ENCODE measurements at places on chromosomes 3 and 15. TPM values are rescaled to one million over a fixed set of nuclear protein-coding genes. Genes with fewer than 3 reads are reported as not detected.

The SLC30A4 gene
- 0.59 TPM for polyA plus RNA-seq

- DNase-seq: no peak
These were observed 16.1 kb upstream of the LYSMD4 start for GRCh38 chr15:99749386-99749785.

- peak; percentile 72 for DNase-seq
These were observed 28.1 kb upstream of the CNBP start for GRCh38 chr3:129211772-129212171.

DNA sequence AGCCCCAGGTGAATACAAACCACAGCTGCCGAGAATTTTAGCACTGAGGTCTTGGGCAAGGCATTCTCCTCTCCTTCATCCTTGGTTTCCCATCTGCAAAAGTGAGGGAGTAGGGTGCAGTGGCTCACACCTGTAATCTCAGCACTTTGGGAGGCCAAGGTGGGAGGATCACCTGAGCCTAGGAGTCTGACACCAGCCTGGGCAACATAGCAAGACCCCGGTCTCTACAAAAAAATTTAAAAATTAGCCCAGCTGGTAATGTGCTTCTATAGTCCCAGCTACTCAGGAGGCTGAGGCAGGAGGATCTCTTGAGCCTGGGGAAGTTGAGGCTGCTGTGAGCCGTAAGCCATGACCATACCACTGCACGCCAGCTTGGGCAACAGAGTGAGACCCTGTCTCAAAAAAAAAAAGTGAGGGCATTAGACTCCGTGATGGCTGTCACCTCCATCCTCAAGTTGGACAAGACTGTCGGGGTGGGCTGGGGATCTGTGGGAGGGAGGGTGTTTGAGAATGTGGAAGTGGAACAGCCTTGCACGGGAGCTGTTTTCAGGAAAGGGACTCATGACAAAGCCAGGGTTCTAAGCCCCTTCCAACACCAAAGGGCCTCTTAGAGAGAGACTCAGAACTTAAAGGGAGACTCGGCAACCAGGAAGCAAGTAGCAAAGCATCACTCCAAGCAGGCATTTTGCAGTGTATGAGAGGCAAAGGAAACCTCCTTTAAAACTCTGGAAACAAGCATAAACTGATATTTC, 46.0 kb upstream of the FURIN start:
- no peak for DNase-seq

DNA sequence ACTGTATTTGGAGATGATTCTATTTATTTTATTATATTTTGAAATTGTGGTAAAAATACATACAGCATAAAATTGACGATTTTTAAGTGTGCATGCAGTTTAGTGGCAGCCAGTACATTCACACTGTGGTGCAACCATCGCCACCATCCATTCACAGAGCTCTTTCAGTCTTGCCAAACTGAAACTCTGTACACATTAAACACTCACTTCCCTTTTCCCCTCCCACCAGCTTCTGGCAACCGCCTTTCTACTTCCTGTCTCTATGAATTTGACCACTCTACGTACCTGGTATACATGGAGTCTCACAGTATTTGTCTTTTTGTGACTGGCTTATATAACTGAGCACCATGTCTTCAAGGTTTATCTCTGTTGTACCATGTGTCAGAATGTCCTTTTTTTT, 303.3 kb upstream of the ATP10A start:
- no peak for DNase-seq

DNA sequence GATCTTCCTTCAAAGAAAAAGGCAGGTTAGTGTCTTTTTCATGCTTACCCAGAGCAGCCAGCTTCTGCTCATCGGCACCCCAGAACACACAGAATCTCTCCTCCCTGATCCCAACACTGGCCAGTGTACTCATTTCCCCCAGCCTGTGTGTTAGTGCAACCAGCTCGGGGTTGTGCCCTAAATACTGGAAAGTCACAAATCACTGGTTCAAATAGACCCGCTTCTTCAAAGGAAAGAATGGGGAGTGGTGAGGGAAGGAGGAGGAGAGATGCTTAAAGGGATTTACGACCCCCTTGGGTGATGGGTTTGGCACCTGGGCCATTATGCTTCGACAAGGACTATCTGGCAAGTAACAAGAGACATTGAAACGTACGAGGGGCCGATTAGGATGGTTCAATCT, 114.0 kb downstream of the FOXB1 start:
- DNase-seq: no peak

- DNase-seq: no peak
These were observed 1.5 kb downstream of the NTRK3 start for GRCh38 chr15:88255087-88255483.

DNA sequence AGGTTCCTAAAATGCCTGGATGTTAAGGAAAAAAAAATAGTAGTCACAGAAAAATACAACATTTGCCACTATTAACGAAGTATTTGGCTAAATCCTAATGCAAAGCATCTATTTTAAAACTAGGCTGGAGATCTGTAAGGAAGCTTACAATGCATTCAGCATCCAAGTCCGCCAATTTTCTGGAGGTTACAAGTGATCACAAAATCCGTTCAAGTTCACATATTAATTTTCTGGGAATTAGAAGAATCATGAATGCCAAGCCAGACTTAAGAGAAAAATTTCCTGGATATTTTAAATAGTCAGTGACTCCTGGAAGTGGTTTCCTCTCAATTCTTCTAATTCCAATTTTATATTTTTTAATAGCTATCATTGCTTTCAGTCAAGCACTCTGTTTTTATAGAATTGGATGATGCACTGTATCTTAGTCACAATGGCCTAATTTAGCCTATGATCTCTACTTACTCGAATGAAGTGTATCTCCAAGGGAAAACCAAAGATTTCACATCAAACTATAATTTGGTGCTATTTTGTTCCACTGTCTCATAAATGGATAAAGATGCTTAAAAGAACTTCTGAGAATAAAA, 60.4 kb downstream of the P3H2 start:
- DNase-seq: no peak

DNA sequence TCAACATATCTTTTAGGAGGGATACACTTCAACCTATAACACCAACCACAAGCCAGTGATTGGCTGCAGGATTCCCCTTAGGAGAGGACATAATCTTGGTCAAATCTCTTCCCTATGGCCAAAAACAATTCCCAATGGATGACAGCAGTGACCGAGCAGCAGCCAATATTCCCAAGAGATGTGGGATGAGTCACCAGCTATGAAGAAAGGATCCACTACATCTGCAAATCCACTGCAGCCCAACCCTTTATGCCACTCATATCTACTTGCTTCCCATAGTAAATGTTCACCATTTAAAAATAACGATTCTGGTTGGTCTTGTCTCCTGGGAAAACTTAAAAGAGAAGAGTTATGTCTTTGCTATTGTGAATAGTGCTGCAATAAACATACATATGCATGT, 4.5 kb upstream of the IQCF5 start:
- DNase-seq: no peak

- no peak for DNase-seq
These were observed 70.6 kb downstream of the VPS13C start for GRCh38 chr15:61989667-61990066.

The GPR149 gene
- polyA plus RNA-seq: not detected
